ENCODE measurements at places on chromosomes 4 and X.

GRCh38 chr4:5753366-5753765 is 42.4 kb downstream of the EVC start:
- DNase-seq = no peak

GRCh38 chrX:725971-726370 is 95.4 kb downstream of the SHOX start:
- DNase-seq = no peak

DNA sequence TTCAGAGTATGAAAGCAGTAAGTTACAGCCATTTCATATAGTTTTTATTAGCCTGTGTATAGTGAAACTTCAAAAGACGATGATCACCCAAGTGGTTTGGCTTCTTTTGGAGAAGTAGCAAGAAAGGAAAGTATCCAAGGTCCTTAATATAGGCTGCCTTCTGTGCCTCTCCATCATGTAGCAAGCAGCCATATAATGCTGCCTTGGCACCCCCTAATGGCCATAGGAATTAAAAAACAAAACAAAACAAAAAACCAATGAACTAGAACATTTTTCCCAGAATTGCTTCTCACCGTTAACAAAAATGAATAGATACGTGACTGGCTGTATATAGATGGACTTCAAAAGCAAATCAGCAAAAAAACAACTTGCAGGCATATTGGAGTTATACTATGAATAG is 18.9 kb downstream of the LAMP2 start:
- no peak for DNase-seq

DNA sequence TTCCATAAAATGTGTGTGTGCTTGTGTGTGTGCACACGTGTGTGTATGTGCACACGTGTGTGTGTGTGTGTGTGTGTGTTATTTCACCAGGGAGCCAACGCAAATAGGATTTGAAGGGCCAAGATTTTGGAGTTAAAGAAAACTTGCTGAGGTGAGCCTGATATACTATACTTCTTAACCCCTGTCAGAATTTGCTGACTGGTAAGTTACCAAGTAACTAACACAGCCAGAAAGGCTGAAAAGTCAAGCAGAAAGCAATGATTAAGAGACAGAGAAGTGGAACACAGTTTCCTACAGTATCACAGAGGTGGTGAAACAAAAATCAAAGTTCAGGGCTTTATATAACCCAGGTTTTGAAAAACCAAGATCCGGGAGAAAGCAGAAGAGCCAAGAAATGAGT is 47.6 kb downstream of the GABRA3 start:
- DNase-seq = no peak

DNA sequence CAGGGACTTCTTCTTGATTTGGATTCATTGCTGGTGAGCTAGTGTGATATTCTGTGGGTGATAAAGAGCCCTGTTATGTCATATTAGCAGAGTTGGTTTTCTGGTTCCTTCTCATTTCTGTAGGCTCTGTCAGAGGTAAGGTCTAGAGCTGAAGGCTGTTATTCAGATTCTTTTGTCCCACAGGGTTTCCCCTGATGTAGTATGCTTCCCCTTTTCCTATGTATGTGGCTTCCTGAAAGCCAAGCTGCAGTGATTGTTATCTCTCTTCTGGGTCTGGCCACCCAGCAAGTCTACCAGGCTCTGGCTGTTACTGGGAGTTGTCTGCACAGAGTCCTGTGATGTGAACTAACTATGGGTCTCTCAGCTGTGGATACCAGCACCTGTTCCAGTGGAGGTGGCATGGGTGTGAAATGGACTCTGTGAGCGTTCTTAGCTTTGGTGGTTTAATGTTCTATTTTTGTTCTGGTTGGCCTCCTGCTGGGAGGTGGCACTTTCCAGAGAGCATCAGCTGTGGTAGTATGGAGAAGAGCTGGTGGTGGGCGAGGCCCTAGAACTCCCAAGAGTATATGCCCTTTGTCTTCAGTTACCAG is 373.7 kb downstream of the AR start:
- DNase-seq = no peak

- no peak for DNase-seq
These were observed 6.3 kb upstream of the OTUD4 start for GRCh38 chr4:145186729-145187128.

GRCh38 chrX:8284131-8284530 is 113.1 kb upstream of the VCX2 start:
- no peak for DNase-seq

DNA sequence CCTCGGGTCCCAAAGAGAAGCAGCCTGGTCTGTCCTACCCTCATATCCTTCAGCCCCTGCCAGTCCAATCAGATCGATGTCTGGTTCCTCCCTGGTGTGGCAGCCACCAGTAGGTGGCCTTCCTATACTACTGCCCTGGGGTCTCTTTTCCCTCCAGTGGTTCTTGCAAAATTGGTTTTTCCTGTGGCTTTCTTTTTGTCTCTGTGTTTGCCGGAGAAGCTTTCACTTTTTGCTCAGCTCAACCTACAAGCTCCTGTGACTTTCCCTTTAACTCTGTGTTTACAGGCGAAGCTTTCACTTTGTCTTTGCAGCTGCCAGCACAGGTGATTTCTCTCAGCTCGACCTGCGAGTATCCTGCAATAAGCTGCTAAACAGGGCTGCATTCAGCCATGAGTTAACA is 46.8 kb downstream of the UGT2A3 start:
- DNase-seq = no peak

- no peak for DNase-seq
These were observed 36.7 kb downstream of the PF4 start for GRCh38 chr4:73945140-73945539.

- no peak for DNase-seq
These were observed 54.9 kb downstream of the F8 start for GRCh38 chrX:154967603-154968002.

GRCh38 chrX:52422884-52423283 is 54.1 kb downstream of the XAGE2 start:
- no peak for DNase-seq

GRCh38 chr4:107931775-107932321 is 499 bp downstream of the CYP2U1 start:
- no peak for DNase-seq

DNA sequence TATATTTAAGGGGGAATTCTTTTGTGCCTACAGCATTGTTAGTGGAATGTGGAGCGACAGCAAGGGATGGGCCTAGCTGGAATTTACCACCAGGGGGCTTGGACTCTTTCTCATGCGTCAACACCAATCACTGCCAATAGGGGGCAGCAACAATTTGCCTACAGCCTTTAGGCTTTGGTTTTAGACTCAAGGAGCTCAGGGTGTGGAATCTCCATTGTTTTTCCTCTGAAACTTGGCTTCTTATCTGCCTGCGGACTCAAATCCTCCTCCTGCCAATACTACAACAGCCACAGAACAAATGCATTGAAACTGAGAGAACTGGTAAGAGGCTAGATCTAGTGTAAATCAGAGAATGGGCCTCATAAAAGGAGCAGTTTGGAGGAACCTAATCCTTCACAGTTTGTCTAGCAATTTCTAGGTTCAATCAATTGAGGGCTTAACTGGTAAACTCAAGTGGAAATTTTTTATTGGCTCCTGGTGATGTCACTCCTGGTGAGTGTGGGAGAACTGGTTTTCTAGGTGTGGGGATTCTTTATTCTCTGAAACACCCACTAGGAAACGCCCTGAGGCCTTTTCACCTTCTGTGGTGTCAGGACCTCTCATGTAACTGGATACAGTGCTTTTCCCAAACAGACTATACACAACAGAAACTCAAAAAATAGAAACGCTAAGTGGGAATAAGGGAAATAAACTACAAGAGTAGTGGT is 27.9 kb upstream of the TMSB4X start:
- peak; percentile 70 for DNase-seq

DNA sequence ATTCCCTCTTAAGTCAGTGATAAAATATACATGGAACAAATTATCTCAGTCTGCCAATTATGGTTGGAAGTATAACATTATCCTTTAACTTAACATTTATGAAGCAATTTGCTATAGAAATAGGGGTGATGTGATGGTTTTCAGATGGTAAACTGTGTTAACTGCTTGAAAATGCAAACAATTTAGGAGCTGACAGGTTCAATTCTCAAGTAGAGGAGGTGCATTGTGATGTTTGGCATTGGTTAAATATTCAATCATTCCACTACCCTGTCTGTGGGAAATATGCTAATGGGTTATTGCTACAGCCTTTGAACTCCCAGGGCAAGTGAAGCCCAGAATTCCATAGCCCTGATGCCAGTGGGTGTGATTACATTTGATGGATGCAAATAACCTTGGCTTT is 243.4 kb upstream of the GK2 start:
- DNase-seq = no peak

- no peak for DNase-seq
These were observed 101.8 kb upstream of the CXorf51B start for GRCh38 chrX:146707781-146708180.

DNA sequence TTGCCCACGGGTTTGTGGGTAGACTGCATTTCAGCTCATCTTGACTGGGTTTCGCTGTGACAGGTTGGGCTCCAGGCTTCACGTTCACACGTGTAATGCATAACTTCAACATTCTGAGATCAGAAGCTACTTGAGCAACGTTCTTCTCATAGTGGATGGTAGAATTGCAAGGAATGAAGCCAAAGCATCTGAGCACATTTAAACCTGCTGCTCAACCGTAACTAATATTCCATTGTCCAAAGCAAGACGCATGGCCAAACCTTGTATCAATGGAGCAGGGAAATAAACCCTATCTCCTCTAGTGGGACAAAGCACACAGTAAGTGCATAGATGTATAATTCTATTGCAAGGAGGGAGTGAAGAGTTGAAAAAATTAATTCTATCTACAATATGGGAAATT is 86.5 kb upstream of the PTCHD1 start:
- DNase-seq = no peak

DNA sequence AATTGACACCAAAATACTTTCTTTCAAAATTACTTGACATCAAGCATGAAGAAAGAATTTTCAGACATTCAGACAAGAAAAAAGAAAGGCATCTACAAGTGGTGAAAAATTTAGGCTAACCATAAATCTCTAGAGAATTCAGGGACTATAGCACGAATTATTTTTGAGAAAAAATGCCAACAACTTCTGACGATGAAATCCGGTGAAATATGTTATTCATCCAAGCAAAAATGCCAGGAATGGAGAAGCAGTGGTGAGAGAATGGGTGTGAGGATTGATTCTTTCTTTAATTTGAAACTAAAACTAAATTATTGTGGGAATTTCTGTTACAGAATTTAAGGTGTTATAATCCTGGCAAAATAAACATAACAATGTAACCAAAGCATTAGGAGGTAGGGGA is 69.4 kb upstream of the SORBS2 start:
- no peak for DNase-seq

DNA sequence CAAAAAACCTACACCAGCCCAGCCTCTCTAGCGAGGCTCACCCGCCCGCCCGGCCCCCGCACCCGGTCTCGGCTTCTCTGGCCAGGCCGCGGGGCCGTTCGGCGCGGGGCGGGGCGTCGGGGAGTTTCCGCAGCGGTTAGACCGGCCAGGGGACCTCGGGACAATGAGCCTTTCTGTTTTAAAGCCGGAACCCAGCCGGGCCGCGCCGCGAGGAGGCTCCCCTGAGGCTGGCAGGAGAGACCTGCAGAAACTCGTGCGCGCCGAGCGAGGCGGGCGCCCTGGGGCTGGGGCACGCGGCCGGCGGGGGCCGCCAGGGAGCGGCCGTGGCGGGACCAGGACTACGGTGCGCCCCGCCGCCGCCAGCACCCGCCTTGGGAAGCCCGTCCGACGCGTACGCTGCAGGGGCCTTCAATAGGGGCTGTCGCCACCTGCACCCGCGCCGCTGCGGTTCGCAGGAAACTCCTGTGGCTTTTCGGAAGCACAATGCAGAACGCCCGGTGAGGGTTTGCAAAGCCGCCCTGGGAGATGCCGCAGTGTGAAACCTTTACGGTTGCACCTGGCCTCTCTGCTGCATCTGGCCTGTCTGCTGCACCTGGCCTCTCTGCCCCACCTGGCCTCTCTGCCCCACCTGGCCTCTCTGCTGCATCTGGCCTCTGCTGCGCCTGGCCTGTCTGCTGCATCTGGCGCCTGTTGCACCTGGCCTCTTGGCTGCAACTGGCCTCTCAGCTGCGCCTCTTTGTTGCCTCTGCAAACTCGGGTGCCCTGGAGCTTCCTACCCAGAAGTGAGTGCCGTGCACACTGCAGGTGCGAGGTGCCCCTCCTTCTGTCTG is 63.9 kb downstream of the TRAPPC11 start:
- no peak for DNase-seq

DNA sequence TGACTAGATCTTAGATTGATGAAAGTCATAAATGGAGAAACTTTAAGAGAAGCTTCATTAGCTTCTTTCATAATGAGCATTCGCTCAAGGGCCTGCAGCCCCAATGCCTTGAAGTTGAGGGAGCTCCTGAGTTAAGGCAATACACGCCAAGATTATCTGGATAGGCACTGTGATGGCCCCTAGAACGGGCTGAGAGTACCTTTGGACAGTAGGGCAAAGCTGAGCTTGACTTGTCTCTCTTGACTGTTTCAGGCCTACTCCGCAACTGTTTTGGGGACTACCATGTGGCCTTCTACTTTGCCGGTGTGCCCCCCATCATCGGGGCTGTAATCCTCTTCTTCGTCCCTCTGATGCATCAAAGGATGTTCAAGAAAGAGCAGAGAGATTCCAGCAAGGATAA is 83.3 kb downstream of the RLIM start:
- no peak for DNase-seq

GRCh38 chrX:63475200-63475599 is 124.1 kb upstream of the SPIN4 start:
- DNase-seq = no peak

DNA sequence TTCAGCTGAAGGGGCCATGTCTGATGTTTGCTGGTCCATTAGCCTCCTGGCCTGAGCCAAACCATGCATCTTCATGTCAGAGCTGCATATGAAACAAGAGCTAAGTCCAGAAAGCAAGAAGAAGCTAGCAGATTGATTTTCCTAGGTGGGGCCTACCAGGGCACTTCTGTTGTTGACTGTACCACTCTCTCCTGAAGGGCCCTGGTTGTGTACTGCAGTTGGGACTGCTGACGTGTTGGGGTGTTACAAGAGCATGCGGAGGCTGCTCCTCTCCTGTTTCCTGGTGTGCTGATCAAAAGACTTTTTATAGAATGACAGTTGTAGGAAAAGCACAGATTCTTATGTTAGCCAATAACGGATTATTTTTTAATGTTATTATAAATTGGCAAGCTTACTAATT is 145.1 kb downstream of the TBL1X start:
- no peak for DNase-seq

- DNase-seq = no peak
These were observed 263.4 kb downstream of the GRIA3 start for GRCh38 chrX:123447506-123447905.

All from activated CD4-positive, alpha-beta T cell treated with anti-CD3 and anti-CD28 coated beads, Interleukin-2, amount 50 U/mL, for 24 hours (primary cell).